ENCODE measurements at places on chromosomes 4 and X. TPM values are rescaled to one million over a fixed set of nuclear protein-coding genes. Genes with fewer than 3 reads are reported as not detected.
A peak's percentile ranks its signal among the peaks of the same experiment; 100 is the strongest.

GRCh38 chr4:44487341-44487740 lies 38.7 kb upstream of the KCTD8 start:
- H3K4me3 ChIP-seq: no peak overlapping the region
- H3K27me3 ChIP-seq: no peaks in the 10 kb centered on the region
- H3K36me3 ChIP-seq: no peaks in the 10 kb centered on the region
- no peaks in the 10 kb centered on the region for H3K4me1 ChIP-seq

GRCh38 chr4:165612936-165613335 lies 234.1 kb downstream of the CPE start:
- H3K36me3 ChIP-seq: no peaks in the 10 kb centered on the region
- H3K4me3 ChIP-seq: no peak overlapping the region
- no peak overlapping the region for H3K27ac ChIP-seq
- no peak for DNase-seq

GRCh38 chrX:20066968-20067708 lies 49.6 kb downstream of the MAP7D2 start:
- H3K36me3 ChIP-seq: no peaks in the 10 kb centered on the region
- no peak overlapping the region for H3K4me3 ChIP-seq
- no peaks in the 10 kb centered on the region for H3K4me1 ChIP-seq
- H3K27ac ChIP-seq: peak overlapping the region; percentile 20

GRCh38 chr4:142043509-142043908 lies 407.1 kb downstream of the IL15 start:
- no peak overlapping the region for H3K4me3 ChIP-seq
- peaks cover 10% of the 10 kb centered on the region for H3K4me1 ChIP-seq
- H3K27me3 ChIP-seq: no peaks in the 10 kb centered on the region

GRCh38 chrX:12946838-12947544 lies 27.9 kb upstream of the TMSB4X start:
- peak overlapping the region; percentile 67 for H3K27ac ChIP-seq
- peak; percentile 54 for DNase-seq
- no peaks in the 10 kb centered on the region for H3K27me3 ChIP-seq
- H3K4me3 ChIP-seq: no peak overlapping the region
- peaks cover 6% of the 10 kb centered on the region for H3K4me1 ChIP-seq
- no peaks in the 10 kb centered on the region for H3K36me3 ChIP-seq

Gene ZFP42
- total RNA-seq: 188 TPM

Gene NPY2R
- total RNA-seq: 0.41 TPM

Measured in H1 (cell line).